ENCODE measurements at places on chromosomes 2 and 18. TPM values are rescaled to one million over a fixed set of nuclear protein-coding genes. Genes with fewer than 3 reads are reported as not detected.

Gene NAGK
- total RNA-seq: 188 TPM

Gene PARD6G
- total RNA-seq: 25.2 TPM

Gene CD207
- 0.51 TPM for total RNA-seq

Gene LCT
- total RNA-seq: not detected

Gene CD8A
- total RNA-seq: 0.59 TPM

Gene AMMECR1L
- 25.2 TPM for total RNA-seq

Gene FLACC1
- 1.2 TPM for total RNA-seq

Gene ANKRD30B
- total RNA-seq: not detected

Gene TFCP2L1
- 0.07 TPM for total RNA-seq

Gene EHD3
- total RNA-seq: 11.5 TPM

Gene AFF3
- total RNA-seq: 125 TPM

Gene SRD5A2
- total RNA-seq: not detected

Gene STK17B
- 2.5 TPM for total RNA-seq

Gene CRYBA2
- total RNA-seq: 0.49 TPM

Gene KCNG2
- total RNA-seq: 1.6 TPM

Gene EPB41L5
- 71.7 TPM for total RNA-seq

Gene DSG2
- 8.2 TPM for total RNA-seq

Gene MAP3K19
- not detected for total RNA-seq

Gene DTYMK
- 32.8 TPM for total RNA-seq

Gene LYPD6
- total RNA-seq: 1.5 TPM

Gene CNDP1
- 0.27 TPM for total RNA-seq

Gene PFN4
- total RNA-seq: not detected

Gene ALPG
- 2.4 TPM for total RNA-seq

Gene MC5R
- total RNA-seq: not detected

Gene RNF125
- 1.5 TPM for total RNA-seq

Gene UCN
- 1.9 TPM for total RNA-seq

Gene LIPG
- total RNA-seq: 10.2 TPM

Gene COLEC11
- not detected for total RNA-seq

Gene MYCN
- 43.8 TPM for total RNA-seq

Gene CNGA3
- 7.6 TPM for total RNA-seq

Gene WNT10A
- 0.17 TPM for total RNA-seq

Gene GPR39
- 1.0 TPM for total RNA-seq

Gene CCL20
- not detected for total RNA-seq

Gene IL1B
- not detected for total RNA-seq

Gene POMC
- total RNA-seq: 0.29 TPM

Gene CDK15
- total RNA-seq: 0.61 TPM

Gene RGPD4
- total RNA-seq: 0.12 TPM

Gene GNAL
- total RNA-seq: 52.5 TPM

Gene CNPPD1
- 61.5 TPM for total RNA-seq

Gene RAB6C
- total RNA-seq: 0.25 TPM

Gene ELMOD3
- total RNA-seq: 18.0 TPM

Gene NGEF
- 7.2 TPM for total RNA-seq

Gene CROCC2
- not detected for total RNA-seq

Gene SLC66A2
- 56.6 TPM for total RNA-seq

Gene ARHGAP28
- total RNA-seq: 36.8 TPM

Gene UPP2
- total RNA-seq: not detected

Gene TTL
- total RNA-seq: 126 TPM

Gene CLEC4F
- 0.66 TPM for total RNA-seq

Gene MPV17
- total RNA-seq: 56.6 TPM

Gene SCG2
- total RNA-seq: 38.7 TPM
